Activated CD4-positive, alpha-beta T cell treated with anti-CD3 and anti-CD28 coated beads, Interleukin-2, amount 10 ng/mL, durations not matched to agents 24 days and 14 days (primary cell): ENCODE measurements at places on chromosomes 6 and 20.
A peak's percentile ranks its signal among the peaks of the same experiment; 100 is the strongest.

DNA sequence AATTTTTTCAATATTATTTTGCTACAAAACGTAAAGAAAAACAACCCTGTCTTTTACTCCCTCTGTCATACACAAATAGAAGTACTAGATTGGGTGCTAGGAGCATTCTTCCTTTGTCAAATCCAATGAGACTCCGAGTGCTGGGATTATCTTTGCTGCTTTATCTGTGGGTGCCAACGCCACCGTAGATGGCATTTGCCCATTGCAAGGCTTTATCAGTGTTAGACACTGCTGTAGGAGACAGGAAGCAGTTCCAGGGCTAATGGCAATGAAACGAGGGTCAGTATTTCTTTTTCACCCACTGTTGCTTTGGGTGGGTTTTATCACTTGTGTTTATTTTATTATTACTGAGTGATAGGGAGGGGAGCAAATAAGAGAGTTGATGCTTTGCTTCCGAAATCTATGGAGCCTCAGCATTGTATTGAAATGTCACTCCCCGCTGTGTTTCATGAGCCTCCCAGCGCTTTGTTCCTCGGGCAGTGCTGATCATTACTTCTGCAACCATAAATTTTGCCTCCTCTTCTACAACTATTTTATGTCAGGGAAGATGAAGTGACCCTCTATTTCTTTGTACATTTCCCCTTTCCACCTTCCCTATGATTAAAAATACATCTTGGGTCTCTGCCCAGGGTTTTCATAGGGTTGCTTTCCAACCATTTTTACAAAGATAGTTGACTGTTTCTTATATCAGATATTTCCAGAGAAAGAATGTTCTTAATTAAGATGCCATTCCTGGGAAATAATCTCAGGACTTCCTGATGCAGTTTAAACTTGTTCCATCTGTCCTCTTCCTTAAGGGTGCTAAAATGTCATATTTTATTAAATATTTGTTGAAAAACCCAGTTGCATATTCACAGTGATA lies 86.7 kb upstream of the LAMP5 start:
- DNase-seq: no peak

DNA sequence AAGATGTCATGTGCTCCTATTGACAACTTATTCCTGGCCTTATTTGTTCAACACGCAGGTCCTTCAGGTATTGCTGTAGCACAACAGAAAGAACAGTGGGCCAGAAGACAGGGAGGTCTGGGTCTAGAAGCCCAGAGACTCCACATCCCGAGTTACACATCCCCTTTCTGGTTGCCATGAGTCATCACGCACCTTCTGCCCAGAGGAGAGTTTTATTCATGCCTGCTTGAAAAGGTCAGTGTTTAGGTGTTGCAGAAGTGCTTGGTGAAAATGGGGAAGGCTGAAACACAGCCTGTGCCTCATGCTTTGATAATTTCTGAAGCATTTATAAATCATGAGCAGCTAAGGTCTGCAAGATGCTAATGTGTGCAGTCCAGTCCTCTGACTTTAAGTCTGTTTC lies 256.4 kb downstream of the GMPR start:
- peak; percentile 56 for DNase-seq

DNA sequence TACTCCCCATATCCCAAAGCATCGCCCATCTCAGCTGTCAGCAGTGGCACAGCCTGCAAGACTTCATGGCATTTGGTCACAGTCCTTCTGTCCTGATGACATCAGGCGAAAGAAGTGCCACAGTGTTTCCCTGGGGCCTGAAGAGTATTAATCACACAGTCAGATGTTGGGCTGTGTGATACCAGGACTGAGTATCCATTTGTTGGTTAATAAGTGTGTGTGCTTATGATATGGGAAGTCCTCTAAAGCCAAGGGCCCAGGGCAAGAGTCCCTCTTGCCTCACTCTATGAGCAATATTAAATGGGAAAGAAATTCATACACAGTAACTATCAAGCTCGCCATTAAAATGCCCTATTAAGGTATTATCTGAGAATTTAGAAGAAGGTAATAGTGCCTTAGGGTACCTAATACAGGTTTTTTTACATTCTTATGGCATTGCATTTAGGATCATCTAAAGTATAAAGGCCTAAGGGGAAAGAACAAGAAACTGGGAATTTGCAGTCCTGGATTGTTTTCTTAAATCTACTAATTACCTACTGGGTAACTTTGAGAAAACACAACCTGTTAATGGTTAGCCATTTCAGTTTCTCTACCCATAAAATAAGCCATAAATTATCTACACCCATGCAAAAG lies 204.1 kb upstream of the PREP start:
- DNase-seq: no peak

GRCh38 chr20:53038299-53038698 lies 66.1 kb downstream of the TSHZ2 start:
- no peak for DNase-seq

GRCh38 chr6:47044397-47044796 lies 2.3 kb upstream of the ADGRF1 start:
- no peak for DNase-seq

DNA sequence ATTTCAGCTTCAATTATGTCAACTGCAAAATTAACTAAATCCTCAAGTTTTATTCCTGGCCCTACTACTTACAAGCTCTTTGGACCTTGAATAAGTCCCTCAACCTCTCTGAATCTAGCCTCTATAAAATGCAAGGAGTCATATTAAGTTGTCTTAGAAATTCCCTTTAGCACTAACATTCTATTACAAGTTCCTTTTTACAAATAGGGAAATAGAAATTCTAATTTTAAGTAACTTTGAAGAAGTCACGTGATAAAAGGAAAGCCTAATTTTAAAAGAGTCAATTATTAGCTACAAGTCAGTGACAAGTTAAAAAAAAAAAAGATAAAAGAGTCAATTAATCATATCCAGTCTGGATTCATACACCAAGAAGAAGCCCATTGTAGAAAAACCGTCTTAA lies 24.6 kb upstream of the GTF3C6 start:
- no peak for DNase-seq

DNA sequence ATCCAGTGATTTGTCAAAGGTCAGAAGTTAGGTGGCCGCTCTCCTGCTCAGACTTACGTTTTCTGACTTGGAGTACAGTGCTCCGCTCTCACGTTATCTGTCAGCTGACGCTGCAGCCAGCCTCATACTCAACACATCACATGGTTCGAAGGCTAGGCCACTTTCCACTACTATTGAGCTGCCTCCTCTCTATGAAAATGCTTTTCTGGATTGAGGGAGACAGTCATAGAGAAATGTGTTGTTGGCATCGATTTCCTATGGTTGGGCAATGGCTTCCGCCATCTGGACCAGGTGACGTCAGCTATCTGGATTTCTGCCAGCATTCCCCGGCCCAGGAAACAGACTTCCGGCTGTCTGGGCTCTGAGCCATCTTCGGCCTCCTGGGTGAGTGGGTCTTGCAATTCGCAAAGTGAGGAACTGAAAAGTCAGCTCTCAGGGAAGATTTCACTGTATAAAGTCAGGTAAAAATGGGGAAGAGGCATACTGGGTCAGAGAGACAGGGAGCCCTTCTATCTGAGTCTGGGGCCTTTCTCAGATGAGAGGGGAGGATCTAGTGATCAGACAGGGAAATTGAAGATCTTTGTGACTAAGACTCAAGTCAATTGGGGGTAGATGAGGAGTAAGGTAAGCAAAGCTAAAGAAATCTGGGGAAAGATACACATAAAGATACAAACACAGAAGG lies 37.5 kb upstream of the IER3 start:
- DNase-seq: peak; percentile 73

DNA sequence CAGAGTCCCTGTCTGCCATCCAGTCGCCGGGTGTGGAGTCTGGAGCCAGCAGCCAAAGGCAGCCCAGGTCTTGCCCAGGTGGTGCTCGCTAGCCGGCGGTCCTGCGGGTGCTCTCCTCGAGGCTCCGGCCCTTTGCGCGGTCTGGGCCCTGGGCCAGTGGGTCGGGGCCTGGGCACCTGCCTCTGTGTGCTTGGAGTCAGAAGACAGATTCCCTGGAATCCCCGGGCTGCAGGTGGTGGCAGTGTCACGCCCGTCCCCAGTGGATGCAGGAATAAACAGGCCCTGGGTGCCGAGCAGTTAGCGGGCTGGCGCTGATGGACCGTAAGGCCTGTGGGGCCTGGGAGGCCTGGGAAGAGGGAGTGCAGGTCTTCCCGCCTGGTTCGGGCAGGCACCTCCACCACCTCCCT lies 5.3 kb downstream of the SS18L1 start:
- DNase-seq: no peak

- DNase-seq: no peak
Observed at GRCh38 chr6:1679688-1680068, 70.0 kb downstream of the FOXC1 start.

- no peak for DNase-seq
Observed at GRCh38 chr6:3261921-3262320, 3.2 kb downstream of the PSMG4 start.

DNA sequence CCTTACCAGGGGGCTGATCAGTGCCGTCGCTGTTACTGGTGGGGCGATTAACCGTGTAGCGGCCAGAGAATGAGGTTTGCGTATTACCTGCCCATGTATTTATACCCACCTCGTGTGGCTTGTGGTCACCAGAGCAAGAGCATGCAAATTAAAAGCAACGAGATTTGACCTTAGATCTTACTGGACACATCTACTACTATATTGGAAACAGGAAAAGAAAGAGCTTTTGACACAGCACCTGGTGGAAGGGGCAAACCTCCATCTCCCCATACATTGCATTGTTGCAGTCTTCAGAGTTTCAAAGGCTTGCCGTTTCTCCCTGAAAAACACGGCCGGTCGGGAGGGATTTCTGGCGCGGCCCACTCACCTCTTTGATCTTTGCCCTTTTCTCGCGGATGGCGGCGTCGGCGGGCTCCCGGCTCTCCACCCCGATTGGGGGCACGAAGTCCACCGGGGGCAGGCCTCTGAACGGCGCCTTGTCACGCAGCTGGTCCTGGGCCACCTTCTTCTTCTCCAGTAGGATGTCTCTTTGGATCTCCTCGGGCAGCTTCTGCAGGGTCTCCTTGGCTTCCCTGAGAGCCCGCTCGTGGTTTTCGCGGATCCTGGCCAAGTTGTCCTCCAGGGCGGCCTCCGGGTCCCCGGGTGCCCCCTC lies 1.3 kb downstream of the MAN1A1 start:
- peak; percentile 82 for DNase-seq

DNA sequence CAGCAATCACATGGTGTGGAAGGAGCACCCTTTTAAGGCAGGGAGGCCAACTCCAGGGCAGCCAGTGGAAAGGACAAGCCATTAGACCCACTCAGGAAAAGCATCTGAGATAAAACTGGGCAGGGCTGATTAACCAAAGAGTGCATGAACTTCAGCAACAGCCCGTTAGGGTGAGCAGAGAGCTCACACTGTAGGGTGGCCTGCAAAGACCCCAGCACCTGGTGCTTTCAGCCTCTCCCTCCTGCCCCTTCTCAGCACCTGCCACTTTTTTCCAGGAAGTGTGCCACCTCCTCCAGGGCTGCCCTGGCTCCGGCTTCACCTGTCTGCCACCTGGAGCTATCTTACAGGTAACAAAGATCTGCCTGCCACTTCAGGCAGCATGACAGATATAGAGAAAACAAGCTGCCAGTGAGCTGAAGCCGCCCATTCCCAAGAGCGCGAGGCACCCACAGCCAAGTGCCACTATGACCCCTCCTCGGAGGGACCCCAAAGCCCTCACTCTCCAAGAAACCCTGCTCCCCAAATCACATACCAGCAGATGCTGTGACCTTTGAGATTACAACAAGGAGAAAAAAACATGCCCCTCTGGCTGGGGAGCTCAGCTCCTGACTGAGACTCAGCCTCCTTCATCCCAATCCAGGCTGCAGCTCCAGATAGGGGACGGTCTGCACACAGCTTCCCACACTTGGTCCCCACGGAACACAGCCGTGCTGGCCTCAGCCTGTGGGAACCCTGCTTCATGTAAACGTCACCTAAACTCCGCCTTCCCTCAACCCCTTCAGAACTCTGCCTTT lies 71.2 kb downstream of the ABHD12 start:
- no peak for DNase-seq

GRCh38 chr20:58128635-58129625 lies 99.5 kb downstream of the ANKRD60 start:
- DNase-seq: no peak
